ENCODE measurements at places on chromosomes 5 and 9.

GRCh38 chr9:130303613-130304055 is 38.1 kb downstream of the HMCN2 start:
- no peaks in the 10 kb centered on the region for H3K4me1 ChIP-seq
- H3K27me3 ChIP-seq, result no peaks in the 10 kb centered on the region
- H3K36me3 ChIP-seq, result no peaks in the 10 kb centered on the region
- H3K27ac ChIP-seq, result no peak overlapping the region
- H3K4me3 ChIP-seq, result no peak overlapping the region
- no peak for DNase-seq

DNA sequence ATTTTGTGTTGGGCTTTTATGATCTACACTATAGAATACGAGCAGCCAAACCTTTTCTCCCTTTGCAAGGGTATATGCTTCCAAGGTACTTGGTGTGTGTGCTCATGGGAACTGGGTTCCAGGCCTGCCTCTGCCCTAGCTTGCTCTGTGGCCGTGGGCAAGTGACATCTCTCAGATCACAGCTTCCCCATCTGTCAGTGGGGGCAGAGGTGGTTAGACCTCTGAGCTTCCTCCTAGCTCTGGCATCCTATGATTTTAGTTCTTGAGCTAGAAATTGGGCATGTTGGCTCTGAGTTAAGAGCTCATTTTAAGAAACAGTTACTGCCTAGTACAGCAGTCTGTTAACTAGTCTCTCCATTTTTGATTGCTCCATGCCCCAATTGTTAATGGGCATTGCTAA is 12.5 kb upstream of the CCNJL start:
- no peaks in the 10 kb centered on the region for H3K4me1 ChIP-seq
- H3K27me3 ChIP-seq, result no peaks in the 10 kb centered on the region
- no peak overlapping the region for H3K27ac ChIP-seq
- no peaks in the 10 kb centered on the region for H3K36me3 ChIP-seq
- H3K4me3 ChIP-seq, result no peak overlapping the region

DNA sequence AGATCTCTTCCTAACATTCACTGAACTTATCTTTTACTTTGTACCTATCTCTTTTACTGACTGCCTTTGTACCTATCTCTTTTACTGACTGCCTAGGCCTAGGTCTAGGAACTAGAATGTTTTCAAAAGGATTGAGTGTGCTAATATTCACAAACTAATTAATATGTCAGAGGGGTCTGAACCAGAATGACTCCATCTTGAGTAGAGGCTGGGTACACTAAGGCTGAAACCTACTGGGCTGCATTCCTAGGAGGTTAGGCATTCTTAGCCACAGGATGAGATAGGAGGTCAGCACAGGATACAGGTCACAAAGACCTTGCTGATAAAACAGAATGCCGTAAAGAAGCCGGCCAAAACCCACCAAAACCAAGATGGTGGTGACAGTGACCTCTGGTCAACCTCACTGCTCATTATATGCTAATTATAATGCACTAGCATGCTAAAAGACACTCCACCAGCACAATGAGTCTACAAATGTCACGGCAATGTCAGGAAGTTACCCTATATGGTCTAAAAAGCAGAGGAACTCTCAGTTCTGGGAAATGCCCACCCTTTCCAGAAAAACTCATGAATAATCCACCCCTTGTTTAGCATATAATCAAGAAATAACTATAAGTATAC is 2.5 kb upstream of the RHOBTB3 start:
- no peak overlapping the region for H3K27ac ChIP-seq
- no peaks in the 10 kb centered on the region for H3K27me3 ChIP-seq
- peaks cover 5% of the 10 kb centered on the region for H3K4me1 ChIP-seq
- H3K36me3 ChIP-seq, result no peaks in the 10 kb centered on the region
- H3K4me3 ChIP-seq, result no peak overlapping the region

DNA sequence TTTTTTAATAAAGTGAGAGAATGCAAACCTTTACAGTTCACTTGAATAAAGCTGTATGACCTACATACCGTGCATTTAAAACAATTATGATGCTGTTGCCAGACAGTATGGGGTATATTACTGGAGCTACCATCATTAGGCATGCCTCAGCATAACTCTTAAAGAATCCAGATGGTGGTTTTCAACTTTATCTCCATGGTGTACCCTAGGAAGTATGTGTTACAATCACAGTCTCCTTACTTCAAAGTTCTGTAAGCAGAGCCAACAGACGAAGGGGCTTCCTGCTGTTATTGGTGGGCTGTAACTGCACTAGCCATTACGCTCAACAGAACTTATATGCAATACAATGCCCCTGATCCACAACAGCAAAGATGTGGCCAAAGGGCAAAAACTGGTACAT is 803.3 kb downstream of the DTWD2 start:
- no peak overlapping the region for H3K27ac ChIP-seq
- H3K36me3 ChIP-seq, result no peaks in the 10 kb centered on the region
- no peaks in the 10 kb centered on the region for H3K4me1 ChIP-seq
- no peaks in the 10 kb centered on the region for H3K27me3 ChIP-seq

DNA sequence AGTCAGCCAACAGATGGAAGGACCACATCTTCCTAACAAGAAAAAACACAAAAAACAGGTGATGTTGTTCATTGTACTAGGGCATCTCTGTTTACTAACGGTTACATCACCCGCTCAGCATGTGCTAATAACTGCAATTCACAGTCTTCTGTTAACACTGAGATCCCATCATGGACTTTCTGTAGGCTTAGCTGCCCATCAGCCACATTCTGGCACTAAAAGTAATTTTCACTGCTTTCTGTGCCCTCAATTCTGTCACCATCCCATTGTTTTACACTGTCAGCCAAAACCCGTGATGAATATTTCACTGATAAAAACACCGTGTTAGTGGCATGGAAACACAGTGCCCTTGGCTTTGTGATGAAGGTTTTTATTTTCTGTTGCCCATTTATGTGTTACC is 64.6 kb downstream of the CAST start:
- peaks cover 37% of the 10 kb centered on the region for H3K36me3 ChIP-seq
- no peak overlapping the region for H3K4me3 ChIP-seq
- no peaks in the 10 kb centered on the region for H3K27me3 ChIP-seq
- peaks cover 3% of the 10 kb centered on the region for H3K4me1 ChIP-seq
